Fibroblast of villous mesenchyme (primary cell): ENCODE measurements at places on chromosomes 11 and 22. TPM values are rescaled to one million over a fixed set of nuclear protein-coding genes. Genes with fewer than 3 reads are reported as not detected.

DNA sequence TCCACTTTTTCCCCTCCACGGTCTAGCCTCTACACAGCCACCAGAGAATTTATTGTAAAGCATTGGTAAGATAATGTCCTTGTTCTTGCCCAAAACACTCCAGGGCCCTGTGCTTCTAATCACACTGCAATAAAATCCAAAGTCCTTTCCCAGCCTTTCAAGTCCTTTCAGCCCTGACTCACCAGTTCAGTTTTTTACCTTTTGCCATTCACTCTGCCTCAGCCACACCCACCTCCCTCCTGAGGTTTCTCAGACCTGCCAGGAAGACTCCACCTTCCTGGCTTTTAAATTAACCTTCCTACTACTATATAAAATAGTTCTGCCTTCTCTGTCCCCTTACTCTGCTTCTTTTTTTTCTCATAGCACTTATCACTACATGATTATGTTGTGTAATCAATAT lies 91.0 kb upstream of the ARHGAP32 start:
- no peak for DNase-seq

- DNase-seq: no peak
Measured at GRCh38 chr11:8202516-8203413, 33.9 kb upstream of the RIC3 start.

- peak; percentile 93 for DNase-seq
Measured at GRCh38 chr11:69352715-69353319, 58.9 kb downstream of the MYEOV start.

GRCh38 chr22:30984317-30984716 lies 15.3 kb downstream of the TUG1 start:
- no peak for DNase-seq

- no peak for DNase-seq
Measured at GRCh38 chr22:38073150-38074130, 10.5 kb downstream of the SLC16A8 start.

- no peak for DNase-seq
Measured at GRCh38 chr11:22780952-22781593, 48.5 kb downstream of the SVIP start.

- no peak for DNase-seq
Measured at GRCh38 chr11:18105086-18105801, 638 bp downstream of the SAAL1 start.

GRCh38 chr11:62190011-62190410 lies at the start of gene SCGB1D1:
SCGB1D1 (plus strand) TSS chr11:62190216; CDS start chr11:62190285, 69 bp downstream.
- DNase-seq: no peak

- peak; percentile 52 for DNase-seq
Measured at GRCh38 chr11:105152021-105152512, 12.5 kb upstream of the CARD18 start.

DNA sequence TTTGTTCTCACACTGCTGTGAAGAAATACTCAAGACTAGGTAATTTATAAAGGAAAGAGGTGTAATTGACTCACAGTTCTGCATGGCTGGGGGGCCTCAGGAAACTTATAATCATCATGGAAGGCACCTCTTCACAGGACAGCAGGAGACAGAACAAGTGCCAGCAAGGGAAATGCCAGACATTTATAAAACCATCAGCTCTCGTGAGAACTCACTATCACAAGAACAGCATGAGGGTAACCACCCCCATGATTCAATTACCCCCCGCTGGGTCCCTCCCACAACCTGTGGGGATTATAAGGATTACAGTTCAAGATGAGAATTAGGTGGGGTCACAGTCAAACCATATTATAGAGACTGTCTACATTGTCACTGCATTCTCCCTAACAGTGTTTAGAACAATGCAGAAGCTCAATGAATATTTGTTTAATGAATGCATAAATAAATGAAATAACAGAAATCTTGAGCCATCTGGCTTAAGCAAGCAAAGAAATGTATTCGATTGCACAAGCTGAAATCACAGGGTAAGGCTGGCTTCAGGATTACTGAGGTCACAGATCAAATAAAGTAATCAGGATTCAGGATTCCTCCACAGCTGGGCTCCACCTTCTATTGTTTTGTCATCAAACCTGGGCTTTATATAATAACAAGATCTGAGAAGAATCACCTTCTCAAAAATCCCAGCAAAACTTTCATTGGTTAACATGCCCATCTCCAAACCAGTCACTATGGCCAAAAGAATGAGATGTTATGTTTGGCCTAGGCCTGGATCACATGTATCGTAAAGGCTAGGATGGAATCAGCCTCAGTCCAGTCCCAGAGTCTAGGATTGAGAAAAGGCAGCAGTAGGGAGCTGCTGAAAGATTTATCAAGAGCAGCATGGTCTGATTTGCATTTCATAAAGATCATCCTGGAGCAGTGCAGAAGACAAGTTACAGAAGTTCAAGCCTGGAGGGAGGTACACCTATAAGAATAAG lies 137.8 kb upstream of the UBASH3B start:
- DNase-seq: no peak

DNA sequence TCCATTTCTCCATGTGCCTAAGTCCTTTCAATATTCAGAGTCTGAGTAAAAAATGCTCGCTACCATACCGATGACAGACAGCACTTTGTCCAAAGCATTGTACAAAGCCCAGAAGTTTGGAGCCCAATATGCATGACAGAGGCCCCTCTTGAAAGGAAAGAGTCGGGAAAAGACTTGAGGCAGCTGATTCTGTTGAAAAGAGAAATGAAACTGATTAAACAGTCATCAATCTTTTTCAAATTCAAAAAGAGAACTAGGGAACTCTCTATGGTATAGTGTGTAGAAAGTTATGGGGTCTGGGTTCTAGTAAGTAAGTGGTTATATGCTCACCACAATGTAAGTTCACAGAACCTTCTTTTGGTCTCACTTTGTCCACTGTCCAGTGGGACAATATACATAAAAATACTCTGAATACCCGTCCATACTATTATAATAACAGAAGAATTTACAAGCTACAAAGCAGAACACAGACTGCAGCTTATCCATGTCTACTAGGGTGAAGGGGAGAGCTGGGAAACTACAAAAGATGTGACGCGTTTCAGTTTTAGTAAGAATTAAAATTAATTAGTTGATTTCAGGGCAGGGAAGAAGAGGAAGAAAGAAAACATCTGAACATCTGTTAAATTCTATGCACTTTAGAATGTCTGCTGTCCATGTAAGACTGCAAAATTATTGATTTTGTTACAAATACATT lies 26.7 kb downstream of the ALG8 start:
- no peak for DNase-seq

DNA sequence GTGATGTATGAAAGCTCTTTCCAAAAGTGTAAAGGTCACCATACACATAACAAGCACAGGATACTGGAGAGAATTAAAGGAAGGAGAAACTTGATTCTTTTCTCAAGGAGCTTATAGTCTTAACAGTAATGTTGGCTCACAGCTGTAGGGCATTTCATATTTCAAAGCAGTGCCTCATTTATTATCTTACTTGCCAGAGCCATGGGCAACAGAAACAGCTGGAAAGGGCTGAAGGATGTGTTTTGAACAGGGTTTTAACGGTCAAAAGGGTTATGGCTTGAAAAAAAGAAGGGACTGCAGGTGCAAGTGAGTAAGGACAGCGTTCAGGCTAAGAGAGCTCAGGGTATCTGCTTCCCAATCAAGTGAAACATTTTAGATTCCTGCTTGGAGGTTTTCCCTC lies 2.7 kb upstream of the GRAMD1B start:
- DNase-seq: no peak

- DNase-seq: no peak
Measured at GRCh38 chr11:88345408-88345807, 7.9 kb upstream of the CTSC start.

DNA sequence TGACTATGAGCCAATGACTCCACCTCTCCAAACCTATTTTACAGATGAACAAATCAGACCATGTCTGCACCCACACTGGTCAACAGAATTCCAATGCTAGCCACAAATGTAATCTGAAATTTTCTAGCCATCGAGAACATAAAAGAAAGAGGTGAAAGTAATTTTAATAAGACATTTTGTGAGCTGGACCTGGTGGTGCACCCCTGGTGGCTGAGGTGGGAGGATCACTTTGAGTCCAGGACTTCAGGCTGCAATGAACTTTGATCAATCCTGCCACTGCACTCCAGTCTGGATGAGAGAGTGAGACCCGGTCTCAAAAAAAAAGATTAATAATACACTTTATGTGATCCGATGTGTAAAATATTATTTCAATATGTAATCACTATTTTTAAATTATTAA lies 9.4 kb upstream of the RNF185 start:
- DNase-seq: no peak

DNA sequence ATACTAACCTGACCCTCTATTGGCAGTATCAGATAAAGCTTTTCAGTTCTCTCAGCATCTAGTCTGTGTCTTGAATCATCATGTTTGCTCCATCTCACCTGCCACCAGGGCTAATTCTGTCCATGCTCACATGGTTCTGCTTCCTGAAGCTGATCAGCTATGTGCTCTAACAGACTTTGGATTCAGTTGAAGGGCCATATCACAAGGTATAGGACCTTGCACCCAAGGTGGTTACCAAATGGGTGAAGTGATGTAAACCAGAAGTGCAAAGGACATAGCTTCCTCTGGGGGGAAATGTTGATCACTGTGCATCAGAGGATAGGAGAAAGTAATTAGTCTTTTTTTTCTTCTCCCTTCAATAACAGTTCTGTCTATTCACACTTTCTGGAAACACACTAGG lies 417.0 kb upstream of the ANO5 start:
- no peak for DNase-seq

The ADORA2A gene
- total RNA-seq: 3.2 and 3.9 TPM in 2 replicates

The CD81 gene
- 220 and 257 TPM in 2 replicates for total RNA-seq

The CALCA gene
- total RNA-seq: not detected in 2 replicates

The OSBP gene
- 34.8 and 44.0 TPM in 2 replicates for total RNA-seq

The GAL3ST3 gene
- total RNA-seq: under 0.01 TPM in 1 of 2 replicates, not detected in the other

The SPI1 gene
- total RNA-seq: not detected in 2 replicates
